ENCODE measurements at places on chromosomes 6 and 20.
A peak's percentile ranks its signal among the peaks of the same experiment; 100 is the strongest.

- DNase-seq: peak; percentile 17
Observed at GRCh38 chr6:78835817-78836216, 31.5 kb upstream of the IRAK1BP1 start.

GRCh38 chr20:52035977-52036376 lies 155.6 kb downstream of the ZFP64 start:
- no peak for DNase-seq

DNA sequence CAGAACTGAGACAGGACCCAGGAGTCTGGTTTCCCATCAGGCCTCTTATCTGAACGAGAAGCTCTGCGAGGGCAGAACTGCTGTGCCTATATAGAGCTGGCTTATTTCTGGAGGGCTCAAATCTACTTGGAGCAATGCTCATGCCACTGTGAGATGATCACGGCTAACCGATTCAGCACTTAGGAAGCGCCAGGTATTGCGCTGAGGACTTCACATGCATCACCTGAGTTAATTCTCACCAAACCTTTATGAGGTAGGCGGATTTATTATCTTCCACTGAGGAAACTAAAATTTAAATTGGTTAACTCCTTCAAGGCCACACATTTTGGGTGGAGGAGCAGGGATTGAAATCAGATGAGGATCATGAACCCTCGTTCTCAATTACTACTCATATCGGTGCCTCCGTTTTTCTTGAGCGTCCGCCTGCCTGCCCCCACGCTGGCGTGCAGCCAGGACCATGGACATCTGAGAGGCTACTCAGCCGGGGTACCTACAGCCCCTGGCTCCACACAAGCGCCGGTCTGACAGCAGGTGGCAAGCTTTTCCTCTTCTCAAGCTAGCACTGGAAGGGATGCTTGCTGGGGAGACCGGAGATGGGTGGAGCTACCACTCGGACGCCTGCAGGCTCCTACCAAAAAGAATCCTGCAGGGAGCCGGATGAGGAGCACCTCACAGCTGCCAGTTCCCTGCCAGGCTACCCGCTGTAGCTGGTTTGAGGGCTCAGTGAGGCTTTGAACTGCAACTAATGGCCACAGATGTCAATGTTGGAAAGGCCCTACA lies 1.0 kb upstream of the PCIF1 start:
- peak; percentile 75 for DNase-seq

GRCh38 chr20:20447196-20447595 lies 79.3 kb downstream of the INSM1 start:
- DNase-seq: no peak

DNA sequence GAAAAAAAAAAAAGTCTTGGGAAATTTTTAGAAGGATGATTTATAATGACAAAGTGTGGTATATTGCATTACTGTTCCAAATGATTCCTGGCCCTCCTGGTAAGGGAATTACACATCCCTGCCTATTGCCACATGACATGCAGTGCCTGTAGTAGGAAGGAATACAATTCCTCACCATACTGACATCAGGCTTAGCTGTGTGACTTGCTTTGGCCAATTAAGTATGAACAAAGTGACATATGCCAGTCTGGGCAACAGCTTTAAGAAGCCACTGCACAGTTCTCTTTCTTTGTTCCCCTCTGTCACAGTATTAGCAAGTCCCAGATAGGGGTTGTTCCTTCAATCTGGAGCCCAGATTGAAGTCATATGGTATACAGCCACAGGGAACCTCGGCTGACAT lies 100.5 kb downstream of the KIF13A start:
- no peak for DNase-seq

- no peak for DNase-seq
Observed at GRCh38 chr20:50916257-50916656, 15.0 kb downstream of the ADNP start.

- DNase-seq: no peak
Observed at GRCh38 chr20:4681401-4681800, 40.3 kb upstream of the PRND start.
